Prostate gland (tissue), 2 donors: ENCODE measurements at places on chromosomes 6 and 20.

DNA sequence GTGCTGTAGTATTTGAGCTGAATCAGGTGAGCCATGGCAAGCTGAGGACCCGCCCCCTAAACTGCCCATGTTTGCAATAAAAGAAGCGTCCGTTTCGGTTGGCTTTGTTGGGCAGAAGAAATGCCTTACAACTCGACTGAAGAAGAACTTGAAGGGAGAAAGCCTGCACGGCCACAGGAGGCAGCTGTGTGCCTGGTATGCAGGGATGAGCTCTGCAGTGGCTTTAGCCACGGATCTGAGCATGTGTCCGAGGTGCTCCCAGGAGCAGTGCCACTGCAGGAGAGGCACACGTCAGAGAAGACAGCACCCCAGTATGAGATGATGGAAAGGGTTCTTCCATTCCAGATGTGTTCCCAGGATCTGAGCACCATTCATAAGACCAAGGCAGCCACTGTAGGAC is 23.5 kb downstream of the KIZ start:
- no peak for DNase-seq

GRCh38 chr6:93468291-93468690 is 48.9 kb upstream of the EPHA7 start:
- no peak for DNase-seq

- no peak for DNase-seq
These were observed 26.5 kb upstream of the CNKSR3 start for GRCh38 chr6:154536999-154537398.

DNA sequence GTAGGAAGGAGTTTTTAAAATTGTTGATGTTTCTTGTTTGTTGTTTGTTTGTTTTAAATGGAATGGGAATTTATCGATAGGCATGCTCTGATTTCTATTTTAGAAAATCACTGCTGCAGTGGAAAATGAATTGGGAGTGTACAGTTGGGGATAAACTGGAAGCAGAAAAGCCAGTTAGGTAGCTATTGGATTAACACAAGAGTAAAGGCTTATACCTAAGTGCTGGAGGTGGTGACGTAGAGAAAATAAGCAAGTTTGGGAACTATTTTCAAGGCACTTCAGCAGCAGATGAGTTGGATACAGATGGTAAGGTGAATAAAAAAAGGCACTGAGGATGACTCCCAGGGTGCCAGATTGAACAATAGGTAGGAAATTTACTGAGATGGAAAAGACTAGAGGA is 164.9 kb downstream of the PLCB4 start:
- no peak for DNase-seq
